ENCODE measurements at places on chromosomes 16 and 17.

DNA sequence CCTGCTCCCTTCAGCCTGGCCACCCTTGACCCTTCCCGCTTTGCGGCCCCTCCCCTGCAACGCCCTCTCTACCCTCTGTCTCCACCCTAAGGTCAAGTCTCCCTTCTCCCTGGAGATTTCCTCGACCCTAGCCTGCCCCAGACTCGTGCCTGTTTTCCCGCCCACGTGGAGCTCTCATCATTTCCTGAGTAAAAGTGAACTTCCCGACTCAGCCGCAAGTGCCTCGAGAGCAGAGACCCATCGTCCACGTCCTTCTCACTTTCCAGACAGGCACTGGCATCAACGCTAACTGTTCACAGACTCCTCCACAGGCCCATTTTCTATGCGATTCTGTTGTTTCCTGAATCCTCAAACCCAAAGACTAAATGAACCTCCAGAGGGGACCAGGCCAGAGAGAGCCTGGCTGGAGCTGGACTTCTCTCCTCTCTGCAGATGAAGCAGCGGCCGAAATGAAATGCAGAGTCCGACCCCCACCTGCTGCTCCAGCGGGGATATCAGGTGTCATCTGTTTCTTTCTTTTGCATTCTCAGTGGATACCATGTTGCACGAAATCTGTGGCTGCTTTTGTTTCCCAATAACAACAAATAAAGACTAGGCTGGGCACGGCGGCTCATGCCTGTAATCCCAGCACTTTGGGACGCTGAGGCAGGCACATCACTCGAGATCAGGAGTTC is 52.5 kb downstream of the RTN4RL1 start:
- DNase-seq = peak; percentile 10

DNA sequence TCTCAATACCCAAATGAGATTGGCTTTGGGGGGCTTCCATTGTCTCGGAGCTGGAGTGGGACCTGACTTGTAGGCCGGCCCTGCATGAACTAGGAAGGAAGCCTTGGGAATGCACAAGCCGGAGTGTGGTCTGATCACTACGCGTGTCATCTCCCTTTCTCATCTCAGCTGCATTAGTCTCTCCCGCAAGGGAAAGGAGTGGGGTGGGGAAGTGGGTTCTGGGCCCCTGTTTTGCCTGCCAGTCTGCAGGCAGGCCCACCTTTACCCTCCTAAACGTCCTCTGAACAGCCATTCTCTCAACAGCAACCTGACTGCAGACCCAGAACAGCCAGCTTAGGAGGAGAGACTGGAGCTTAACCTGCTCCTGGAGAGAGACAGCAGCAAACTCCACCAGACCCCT is 11.4 kb upstream of the DNAI2 start:
- DNase-seq = no peak

GRCh38 chr17:47278561-47278960 is 24.9 kb downstream of the ITGB3 start:
- DNase-seq = no peak

DNA sequence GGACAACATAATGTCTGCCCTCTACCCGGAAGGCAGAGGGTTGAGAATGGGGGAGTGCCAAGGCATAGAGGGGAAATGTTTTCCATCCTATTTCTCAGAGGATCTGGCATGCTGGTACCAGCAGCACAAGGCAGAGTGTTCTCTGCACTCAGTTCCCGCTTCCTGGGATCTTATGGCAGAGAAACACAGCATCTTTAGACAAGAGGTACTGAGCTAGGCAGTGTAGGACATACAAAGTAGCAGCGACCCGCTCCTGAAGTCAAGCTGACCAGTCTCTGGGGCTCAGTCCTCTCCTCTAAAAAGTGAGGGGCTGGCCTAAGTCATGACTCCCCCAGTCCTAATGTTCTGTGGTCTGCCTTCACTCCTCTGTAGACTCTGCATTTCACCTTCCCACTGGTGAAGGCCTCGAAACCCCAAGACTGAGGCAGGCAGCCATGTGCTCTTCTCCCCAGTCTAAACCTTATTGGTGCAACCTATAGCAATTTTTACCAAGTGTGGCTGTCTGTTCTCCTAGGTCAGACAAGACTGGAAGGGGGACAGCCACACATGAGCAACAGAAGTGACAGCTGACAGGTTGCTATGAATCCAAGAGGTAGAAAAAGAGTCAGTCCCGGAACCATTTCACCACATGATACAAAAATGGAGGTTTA is 11.3 kb upstream of the TSPOAP1 start:
- DNase-seq = peak; percentile 32
